Trophoblast cell (in vitro differentiated cells and primary cell): ENCODE measurements at places on chromosomes 5 and 9.

GRCh38 chr9:79572608-79573411 is 1.0 kb downstream of the TLE4 start:
- DNase-seq = peak; percentile 50

GRCh38 chr9:14546693-14547092 is 146.5 kb downstream of the ZDHHC21 start:
- DNase-seq = no peak

DNA sequence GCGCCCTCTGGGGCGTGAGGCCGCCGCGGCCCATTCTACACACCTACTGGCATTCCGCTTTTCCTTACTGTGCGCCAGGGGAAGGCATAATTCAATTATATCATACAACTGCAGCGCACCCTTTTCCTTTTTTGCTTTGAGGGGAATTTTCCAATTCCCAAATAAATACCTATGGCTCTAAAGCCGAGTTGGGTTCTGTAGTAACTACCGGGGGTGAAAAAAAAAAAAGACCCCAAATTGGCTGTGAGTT is 34.1 kb upstream of the NFIB start:
- DNase-seq = no peak

- DNase-seq = no peak
Observed at GRCh38 chr5:132099905-132100304, 26.3 kb downstream of the CSF2 start.
